BE2C (cell line): ENCODE measurements at places on chromosomes 2 and 18.

- DNase-seq, result no peak
Measured at GRCh38 chr18:28650860-28651259, 473.9 kb upstream of the CDH2 start.

DNA sequence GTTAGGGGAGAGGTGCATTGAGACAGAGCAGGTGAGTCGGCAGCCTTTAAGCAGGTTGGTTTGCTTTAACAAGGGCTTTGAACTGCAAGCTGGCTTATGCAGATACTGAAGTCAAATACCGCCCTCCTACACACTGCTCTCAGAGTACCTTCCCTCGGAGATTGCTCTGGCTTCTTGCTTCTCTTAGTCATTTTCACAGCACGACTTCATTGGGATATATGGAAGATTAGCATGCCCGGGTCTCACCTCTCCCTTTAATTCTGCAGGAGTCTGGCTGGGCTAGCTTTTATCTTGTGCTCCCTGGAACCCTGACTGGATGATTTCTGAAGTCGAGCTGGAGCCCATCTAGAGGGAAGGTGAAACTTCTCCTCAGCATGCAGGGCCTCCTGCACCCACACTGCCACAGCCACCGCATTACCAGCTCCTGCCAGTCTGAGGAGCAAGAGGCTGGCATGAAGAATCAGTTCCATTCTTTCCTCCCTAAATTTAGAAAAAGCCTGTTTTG is 395.5 kb upstream of the HNRNPA3 start:
- DNase-seq, result peak; percentile 15

DNA sequence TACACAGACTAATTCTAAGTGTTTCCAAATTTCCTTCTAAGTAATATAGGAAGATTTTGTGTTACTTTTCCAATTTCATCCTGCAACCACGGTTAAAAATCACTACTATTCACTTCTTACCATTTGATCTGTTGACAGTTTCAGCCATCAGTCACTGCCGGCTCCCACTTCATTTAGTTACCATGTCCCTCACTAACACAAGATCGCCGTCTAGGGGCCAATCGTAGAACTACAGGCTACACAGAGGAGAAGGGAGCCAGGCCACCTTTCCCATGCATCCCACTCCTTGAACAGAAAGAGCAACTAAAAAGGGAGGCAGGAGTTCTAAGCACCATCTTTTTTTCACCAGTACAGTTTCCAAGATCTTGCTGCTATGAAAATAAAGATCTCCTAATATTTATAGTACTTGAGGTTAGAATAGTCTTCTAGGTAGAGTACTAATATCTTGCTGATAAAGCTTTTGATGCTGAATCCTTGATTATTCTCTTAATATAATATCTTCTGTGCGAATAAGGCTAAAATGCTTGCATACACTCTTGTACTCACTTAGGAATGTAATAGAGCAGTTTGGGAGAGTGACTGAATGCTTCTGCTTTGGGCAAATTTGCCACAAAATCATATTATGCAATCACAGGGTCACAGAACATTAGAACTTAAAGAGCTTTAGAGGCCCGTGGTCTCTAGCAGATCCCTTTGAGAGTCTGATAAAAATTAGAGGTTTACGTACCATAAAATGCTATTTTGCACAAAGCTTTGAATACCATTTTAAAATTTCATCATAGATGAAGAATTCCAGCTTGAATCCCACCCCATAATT is 39.5 kb upstream of the CYP1B1 start:
- peak; percentile 87 for DNase-seq

DNA sequence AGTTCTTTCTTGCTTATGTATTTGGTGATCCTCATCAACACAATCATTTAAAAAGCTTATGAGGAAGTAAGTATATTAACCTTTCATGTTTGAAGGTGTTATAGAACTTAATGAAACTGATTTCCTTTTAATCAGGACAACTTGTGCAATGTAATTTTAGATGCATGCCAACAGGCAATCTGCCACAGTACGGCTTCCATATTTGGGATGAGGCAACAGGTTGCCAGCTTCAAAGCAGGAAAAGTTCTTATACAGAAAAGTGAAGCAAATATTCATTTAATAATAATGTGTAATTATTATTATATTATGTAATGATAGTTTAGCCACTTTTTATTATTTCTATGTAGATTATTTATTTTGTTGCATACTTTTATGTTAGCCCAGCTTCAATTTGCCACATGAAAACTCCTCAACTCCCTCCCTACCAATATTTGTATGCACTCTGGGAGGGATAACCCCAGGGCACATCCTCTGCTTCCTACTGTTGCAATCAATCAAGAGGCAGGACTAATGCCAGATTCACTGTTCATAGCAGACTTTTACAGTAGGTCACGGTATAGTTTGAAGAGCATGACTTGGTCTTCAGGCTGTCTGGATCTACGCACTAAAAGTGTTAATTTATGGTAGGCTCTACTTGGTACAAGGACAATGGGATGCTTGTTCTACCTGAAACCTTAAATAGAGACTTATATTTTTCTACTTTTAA is 277.2 kb downstream of the AGPS start:
- DNase-seq, result peak; percentile 17

- DNase-seq, result no peak
Measured at GRCh38 chr2:56326346-56326741, 142.6 kb downstream of the CCDC85A start.

DNA sequence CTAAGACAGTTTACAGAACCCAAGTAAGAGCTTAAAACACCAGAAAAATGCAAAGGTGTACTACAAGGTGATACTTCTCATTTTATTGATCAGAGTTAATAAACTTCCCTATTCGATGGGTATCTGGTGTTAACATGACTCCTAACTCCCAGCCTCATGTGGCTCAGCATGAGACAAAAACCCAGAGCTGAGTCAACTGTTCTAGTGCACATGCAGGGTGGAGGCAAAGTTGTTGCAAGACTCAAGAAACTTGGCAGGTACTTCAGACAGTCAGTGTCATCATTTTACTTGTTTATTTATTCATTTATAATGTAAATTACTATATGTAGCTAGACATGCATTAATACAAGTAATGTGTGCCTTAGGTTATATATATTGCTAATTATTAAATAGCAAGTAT is 216.6 kb upstream of the DSEL start:
- no peak for DNase-seq

DNA sequence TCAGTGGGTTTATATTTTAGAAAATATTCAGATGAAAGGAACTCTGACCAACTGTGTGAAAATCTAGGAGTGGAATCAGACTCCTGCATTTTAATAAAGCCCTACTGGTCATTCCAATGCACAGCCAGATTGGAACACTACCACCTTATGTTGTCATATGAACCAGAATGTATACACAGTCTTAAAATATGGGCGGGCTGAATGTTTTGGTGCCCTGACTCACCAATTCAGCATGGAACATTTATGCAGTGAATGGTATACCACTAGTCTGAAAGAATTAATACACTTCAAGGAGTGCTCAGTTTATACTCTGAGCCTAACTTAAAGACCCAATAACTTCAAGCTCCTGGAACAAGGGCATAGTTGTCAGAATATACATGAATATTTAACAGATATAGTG is 280.9 kb upstream of the TCF4 start:
- DNase-seq, result no peak

DNA sequence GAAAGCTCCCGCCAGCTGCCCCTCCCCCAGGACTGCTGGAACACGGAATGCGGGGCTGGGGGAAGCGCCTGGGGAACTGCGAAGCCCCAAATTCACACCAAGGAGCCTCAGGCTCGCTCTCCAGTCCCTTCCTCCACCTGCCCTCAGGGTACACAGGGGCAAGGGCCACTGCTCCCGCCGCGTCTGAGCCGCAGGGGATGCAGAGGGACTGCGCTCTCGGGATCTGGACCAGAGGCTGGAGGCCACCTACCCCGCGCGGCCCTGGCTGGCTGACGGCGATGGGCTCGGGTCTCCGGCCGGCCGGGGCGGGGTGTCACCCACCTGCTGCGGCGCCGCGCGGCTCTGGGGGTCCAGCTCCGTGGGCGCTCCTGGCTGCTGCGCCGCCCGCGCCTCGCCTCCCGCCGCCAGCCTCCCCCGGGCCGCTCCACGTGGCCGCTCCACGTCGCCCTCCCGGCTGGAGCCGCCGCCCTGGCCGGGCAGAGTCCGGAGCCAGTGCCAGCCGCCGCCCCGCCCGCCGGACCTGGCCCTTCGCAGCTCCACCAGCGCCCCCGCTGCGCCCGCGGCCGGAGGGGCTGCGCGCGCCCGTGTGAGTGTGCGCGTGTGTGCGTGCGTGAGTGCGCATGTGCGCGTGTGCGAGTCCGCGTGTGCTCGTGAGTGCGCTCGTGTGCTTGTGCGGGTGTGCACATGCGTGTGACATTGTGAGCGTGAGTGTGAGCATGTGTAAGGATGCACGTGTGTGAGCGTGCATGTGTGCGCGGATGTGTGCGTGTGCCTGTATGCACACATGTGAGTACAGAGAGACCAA is at the start of gene CGREF1:
CGREF1 (minus strand) TSS at position 604 of the 805 bp plus-strand sequence. CDS start 14,762 bp downstream, outside the sequence.
- DNase-seq, result peak; percentile 47

DNA sequence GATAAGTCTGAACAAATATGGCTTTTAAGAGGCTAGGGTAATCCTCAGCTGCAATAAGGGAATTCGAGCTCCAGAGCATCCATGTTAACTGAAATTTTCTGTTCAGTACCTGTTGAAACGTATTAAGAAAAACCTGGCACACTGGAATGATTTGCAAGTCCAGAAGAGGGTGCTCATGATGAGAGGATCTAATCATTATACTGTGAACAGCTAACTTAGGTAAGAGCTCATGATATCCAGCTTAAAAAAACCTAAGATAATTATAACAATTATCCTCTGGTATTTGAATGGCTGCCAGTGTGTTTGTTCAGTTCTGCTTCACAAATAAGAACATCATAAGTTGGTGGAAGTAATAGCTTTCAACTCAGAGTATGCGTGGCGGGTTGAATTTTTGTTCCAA is 1118.3 kb upstream of the DDX18 start:
- DNase-seq, result no peak

GRCh38 chr2:237059155-237059875 is 26.4 kb upstream of the COPS8 start:
- no peak for DNase-seq

DNA sequence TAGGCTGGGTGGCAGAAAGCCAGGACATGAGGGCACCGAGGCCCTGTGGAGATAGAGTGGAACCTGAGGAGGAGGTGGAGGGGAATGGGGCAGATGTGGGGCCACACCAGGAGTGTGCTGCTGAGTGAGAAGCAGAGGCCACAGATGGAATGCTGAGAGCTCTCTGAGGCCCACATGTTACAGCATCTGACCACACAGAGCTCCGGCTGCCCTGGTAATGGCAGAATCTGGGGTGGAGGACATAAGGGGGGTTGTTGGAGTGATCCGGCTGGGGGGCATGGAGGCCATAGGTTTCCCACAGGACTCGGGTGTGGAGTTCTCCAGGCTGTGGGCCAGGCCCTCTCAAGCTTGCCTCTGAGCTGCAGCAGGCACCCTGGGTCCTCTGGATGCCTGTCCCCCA is 3.8 kb downstream of the MZT2B start:
- no peak for DNase-seq

GRCh38 chr18:22210311-22210754 is 40.9 kb downstream of the GATA6 start:
- DNase-seq, result no peak

GRCh38 chr2:225272173-225272572 is 127.3 kb upstream of the NYAP2 start:
- no peak for DNase-seq

DNA sequence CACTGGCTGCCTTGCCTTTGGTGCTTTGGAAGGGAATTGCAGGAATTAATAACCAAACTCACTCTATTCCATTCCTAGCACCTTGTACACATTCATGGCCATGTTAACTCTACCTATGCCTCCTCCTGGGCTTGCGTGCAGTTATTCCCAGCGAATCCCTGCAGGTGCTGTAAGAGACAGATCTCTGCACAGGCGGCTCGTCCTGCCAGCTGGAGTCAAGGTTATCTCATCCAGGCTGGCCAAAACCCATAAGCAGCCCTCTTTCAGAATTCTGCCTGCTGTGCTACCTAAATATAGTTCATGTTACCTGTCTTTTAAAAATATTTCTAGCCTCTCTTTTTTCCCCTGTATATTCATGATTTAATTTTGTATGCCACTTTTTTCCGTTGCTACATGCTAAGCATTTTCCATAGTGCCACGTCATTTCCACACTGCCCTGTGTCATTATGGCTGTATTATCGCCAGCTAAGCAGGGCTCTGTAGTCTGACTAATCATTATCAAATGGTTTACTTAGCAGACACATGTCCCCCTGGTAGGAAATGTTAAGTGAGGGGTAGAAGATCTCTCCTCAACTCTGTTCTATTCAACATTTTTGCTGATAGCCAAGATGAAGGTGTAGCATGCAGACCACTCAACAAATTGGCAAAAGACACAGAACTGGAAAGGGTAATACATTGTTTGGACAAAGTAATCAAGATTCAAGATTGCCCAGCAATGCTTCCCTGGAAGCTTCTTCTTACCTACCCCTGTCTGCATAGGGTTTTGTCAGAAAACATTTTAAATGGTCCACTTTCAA is 79.7 kb upstream of the TAF1B start:
- no peak for DNase-seq

- DNase-seq, result no peak
Measured at GRCh38 chr18:79440316-79441110, 44.8 kb downstream of the NFATC1 start.

- no peak for DNase-seq
Measured at GRCh38 chr2:25387876-25388449, 46.2 kb upstream of the DNMT3A start.

- DNase-seq, result no peak
Measured at GRCh38 chr2:100141906-100142305, 484 bp downstream of the AFF3 start.

DNA sequence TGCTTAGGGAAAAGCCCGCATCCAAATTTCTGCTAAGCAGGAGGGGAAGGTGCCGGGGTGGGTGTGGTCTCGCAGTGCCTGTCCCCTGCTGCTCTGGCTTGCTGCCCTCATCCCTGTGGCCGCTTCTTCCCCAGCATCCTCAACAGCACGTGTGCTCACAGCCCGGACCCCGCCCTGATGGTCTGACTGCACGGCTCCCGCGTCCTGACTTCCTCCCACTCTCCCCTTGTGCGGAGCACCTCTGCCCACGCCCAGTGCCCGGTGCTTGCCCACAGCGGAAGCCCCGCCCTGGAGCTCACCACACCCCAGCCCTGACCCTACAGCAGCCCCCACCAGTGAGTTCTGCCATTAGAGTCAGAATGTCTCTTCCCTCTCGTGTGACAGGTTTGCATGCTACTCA is 277.9 kb downstream of the NDUFA10 start:
- no peak for DNase-seq

- DNase-seq, result no peak
Measured at GRCh38 chr2:190572246-190572645, 37.7 kb upstream of the NEMP2 start.

DNA sequence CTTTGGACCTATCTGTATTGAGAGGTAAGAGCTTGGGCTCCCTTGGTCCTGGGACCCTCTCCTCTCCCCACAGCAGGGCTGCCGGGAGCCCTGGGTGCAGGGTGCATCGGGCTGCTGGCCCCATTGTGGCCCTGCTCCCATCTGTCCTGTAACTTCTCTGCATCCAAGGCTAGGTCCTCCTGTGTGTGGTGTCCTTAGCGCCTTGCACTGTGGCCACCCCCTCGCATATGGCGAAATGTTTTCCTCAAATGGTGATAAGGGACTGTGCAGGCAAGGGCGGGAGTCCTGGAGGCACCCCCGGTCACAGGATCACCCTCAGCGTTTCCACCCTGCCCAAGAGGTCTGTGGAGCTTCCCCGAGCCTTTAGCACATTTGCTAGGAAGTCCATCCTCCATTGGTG is 208.2 kb downstream of the SH3RF3 start:
- no peak for DNase-seq
